Ovary (tissue), 10 donors: ENCODE measurements at places on chromosomes 2 and 18.

GRCh38 chr2:162994718-162995117, 156.2 kb upstream of the KCNH7 start:
- H3K27ac ChIP-seq = no peak overlapping the region
- H3K4me3 ChIP-seq = no peak overlapping the region
- no peaks in the 10 kb centered on the region for H3K27me3 ChIP-seq

DNA sequence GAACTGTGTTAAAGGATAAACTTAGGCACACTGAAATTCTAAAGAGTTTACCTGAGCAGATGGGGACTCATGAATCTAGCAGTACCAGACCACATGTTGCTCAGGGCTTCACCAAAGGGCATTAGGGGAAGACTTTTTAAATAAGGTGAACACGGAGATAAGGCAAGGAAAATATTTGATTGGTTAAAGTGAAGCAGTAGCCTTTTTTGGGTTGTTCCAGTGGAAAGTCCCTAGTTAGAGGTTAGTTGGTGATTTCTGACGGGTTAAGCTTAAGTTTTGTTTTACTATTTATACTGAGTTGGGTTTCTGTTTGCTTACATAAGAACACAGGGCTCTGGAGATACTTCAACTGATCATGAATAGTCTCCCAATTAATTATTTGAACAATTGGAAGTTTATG, 722.5 kb downstream of the SOCS6 start:
- H3K4me3 ChIP-seq = no peak overlapping the region
- no peak overlapping the region for H3K27ac ChIP-seq
- no peak for DNase-seq
- no peaks in the 10 kb centered on the region for H3K4me1 ChIP-seq

GRCh38 chr2:16113568-16113967, 173.2 kb downstream of the MYCN start:
- no peaks in the 10 kb centered on the region for H3K36me3 ChIP-seq
- no peak overlapping the region for H3K4me3 ChIP-seq
- no peaks in the 10 kb centered on the region for H3K27me3 ChIP-seq
- no peak overlapping the region for H3K27ac ChIP-seq
- no peaks in the 10 kb centered on the region for H3K4me1 ChIP-seq

DNA sequence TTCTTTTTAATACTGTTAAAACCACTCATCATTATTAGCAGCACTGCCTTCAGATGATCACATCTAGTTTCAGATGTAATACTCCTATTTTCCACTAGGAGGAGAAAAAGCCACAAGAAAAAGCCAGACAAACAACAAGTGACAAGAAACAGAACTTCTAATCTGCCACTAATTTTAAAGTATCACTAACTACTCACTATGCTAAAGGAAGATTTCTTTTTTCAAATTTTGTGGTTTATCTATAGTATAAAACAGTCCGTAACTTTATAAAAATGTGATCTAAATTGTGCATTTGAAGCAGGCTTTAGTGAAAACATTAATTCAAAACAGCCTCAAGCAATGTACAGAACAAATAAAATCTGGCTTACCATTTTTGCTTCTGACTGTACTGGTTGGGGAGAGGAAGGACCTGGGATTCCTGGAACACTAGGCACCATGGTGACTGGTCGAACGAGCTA, 56.8 kb downstream of the ATF2 start:
- no peak for DNase-seq
- H3K27ac ChIP-seq = no peak overlapping the region
- H3K4me1 ChIP-seq = no peaks in the 10 kb centered on the region
- no peaks in the 10 kb centered on the region for H3K36me3 ChIP-seq
- no peaks in the 10 kb centered on the region for H3K27me3 ChIP-seq
- no peak overlapping the region for H3K4me3 ChIP-seq
